ENCODE measurements at places on chromosomes 5 and 9.

DNA sequence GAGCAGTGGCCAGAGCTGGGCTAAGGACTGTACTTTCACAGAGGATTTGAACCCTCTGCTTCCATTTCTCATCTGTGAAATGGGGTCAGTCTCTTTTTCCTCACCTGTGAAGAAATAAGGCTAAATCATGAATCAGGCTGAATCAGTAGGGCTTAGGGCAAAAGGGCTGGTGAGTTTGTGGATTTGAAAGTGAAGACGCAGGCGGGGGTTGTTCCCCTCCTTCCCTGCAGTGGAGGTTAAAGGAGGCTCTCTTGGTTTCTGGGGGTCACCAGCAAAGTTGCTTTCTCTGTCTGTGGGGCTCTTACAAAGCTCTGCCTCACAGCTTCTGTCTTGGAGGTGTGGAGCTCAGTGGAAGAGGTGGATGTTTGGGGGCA is 17.6 kb upstream of the NDST1 start:
- no peak for DNase-seq

- DNase-seq, result no peak
These were observed 19.4 kb upstream of the LCP2 start for GRCh38 chr5:170316937-170317336.

DNA sequence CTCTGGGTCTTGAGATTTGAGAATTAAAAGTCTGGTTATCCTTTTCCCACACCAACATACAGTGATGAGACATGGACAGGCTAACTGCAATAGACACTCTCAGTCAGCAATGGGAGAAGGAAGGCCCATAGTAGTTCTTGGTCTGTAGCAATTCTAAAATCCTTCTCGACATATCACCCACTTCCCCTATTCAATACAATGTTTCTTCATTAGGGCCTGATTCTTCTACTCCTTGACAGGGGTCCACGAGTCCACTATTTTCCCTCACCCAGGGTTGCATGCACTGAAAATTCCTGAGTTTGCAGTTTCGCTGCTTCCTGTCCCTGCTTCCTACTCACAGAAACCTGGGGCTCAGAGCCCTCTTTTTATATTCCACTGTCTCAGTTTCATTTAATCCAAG is 402.8 kb downstream of the MAT2B start:
- DNase-seq, result no peak

GRCh38 chr5:110865400-110866094 is 126.7 kb downstream of the SLC25A46 start:
- no peak for DNase-seq

- DNase-seq, result peak; percentile 57
These were observed 135.4 kb downstream of the WDR41 start for GRCh38 chr5:77356740-77357139.

- no peak for DNase-seq
These were observed 20.0 kb upstream of the SCGB3A1 start for GRCh38 chr5:180611140-180611850.

DNA sequence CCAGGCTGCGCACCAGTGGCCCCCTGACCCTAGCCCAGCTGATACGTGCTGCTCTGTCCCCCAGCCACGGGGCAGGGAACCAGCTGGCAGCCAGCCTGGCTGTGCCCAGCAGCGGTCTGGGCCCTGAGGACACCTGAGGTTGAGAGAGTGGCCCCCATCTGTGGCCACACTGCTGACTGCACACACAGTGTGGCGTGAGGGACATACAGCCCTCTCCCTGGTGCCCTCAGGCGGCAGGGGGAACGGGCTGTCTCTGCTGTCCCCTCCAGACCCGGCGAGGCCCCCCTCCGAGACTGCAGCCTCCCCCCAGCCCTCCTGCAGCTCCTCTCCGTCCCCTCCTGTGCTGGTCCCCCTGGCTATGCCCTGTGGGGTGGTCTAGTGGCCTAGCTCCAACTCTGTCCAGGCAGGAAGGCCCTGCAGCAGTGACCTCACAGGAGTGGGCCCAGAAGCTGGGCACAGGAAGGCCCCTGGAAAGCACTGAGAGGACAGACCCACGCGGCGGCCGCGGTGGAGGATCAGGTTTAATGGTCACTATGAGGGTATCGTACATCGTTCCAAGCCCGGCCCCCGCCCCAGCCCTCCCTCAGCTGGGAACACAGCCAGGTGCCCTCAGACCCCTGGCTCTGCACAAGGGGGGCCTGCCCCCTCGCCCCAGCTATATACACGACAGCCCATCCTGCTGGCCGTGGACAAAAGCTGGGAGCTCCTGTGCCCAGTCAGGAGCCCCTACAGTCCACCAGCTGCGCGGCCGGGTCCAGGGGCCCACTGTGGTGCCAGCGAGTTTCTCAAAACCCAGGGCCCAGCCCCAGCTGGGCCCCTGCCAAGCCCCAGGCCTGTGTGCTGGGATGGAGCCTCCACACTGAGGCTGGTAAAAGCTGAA is 6.8 kb upstream of the ENTPD8 start:
- no peak for DNase-seq

GRCh38 chr9:137761032-137761431 is 116.5 kb upstream of the CACNA1B start:
- no peak for DNase-seq

DNA sequence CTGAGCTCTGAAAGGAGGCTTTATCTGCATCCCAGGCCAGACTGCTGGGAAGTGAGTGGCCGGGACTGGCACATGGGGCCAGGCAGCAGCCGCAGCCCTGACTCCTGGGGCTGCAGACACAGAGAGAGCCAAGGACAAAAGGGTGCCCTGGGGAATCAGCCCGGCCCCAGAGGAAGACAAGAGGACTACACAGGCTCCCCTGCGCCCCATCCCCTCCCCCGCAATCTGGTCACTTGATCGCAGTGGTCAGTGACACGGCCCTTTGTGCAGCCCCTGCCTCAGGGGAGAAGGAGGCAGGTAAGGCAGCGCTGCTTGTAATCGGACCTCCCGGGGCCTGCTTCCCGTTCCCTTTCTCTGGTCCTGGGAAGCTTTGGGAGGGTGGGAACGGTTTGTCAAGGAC is 55.5 kb upstream of the FUBP3 start:
- no peak for DNase-seq

DNA sequence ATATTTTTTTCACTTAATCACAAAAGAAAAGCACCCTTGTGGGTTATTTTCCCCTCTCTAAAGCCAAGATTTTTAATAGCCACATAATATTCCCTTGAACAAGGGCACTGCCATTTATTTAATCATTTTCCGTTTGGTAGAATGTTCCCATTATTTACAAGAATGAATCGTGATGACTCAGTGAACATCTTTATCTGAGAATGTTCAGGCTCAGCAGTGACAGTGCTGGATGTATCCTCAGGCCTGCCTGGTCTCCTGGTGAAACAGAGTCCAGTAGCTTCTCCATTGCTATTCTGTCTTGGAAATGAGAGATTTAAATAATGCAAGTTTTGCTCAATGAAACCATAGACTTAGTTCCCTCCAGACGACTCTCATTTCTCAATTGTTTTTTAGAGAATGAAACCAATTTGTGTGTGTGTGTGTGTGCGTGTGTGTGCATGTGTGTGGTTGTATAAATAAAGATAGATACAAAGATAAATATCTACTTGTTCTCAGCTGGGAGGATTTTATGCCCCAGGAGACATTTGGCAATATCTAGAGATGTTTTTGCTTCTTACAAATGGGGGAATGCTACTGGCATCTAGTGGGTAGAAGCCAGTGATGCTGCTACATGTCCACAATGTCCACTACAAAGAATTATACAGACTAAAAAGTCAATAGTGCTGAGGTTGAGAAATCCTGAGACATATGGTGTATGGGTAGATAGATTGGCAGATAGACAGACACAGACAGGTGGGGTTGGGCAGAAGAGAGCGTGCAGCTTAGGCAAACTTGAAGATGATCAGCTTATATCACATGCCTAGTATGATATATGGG is 55.0 kb downstream of the PAPPA start:
- no peak for DNase-seq

- no peak for DNase-seq
These were observed 25.3 kb upstream of the SLC1A3 start for GRCh38 chr5:36581070-36581469.

GRCh38 chr9:72687331-72687730 is 165.9 kb downstream of the TMC1 start:
- DNase-seq, result no peak

- DNase-seq, result no peak
These were observed 233.0 kb downstream of the CD180 start for GRCh38 chr5:66963559-66963971.

DNA sequence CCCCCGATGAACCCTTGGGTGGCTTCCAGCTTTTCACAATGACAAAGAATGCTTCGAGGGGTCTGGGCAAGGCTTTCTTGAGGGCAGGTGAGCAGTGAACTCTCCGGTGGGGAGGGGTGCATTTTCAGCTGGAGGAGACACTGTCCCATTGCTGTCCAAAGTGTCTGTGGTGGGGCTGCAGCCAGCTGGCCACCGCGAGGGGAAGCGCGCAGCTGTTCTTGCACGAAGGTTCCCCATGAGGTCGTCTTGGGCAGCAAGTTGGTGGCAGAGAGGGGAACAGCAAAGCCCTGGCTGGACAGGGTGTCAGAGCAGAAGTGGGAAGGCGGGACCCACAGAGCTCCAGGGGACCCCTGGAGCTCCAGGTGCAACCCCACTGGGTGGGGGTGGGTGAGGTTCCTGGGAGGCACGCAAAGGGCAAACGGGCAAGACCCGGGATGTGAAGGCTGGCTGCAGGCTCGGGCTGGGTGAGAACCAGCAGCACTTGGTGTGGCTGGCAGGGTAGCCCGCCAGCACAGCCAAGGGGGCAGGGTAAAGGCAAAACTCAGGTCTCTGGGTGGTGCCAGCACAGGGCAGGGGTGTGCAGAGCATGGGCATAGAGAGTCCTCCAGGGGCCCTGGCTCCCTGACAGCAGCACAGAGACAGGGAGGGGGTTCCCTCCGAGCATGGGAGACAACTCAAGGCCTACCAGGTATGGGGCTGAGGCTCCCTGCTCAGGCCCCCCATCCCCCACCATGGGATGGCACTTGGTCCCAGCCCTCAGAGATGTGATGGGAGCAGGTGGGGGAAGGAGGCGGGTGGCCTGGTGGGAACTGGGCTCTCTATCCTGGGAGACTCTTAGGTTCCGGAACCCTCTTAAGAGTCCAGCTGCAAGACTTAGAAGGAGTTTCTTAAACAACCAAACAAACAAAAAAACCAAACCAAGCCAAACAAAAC is 26.6 kb downstream of the TSPAN17 start:
- no peak for DNase-seq

- no peak for DNase-seq
These were observed 24.7 kb downstream of the WWC1 start for GRCh38 chr5:168316139-168316578.

DNA sequence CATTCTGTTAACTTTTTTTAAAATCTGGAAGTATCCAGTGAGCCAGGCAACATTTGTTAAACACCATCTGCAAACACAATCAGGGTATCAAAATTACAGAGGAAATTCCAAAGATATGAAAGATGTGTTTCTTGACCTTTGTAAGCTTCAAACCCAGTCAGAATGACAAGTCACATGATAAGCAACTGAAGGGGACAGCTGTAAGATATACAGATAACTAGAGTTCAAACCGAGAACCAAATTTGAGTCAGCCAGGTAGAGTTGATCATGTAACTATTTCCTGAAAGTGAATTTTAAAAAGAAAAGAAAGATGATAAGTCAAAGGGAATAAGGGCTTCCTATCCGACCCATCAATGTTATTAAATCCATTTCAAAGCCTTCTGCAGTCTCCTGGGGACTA is 196.2 kb downstream of the DEPDC1B start:
- no peak for DNase-seq

DNA sequence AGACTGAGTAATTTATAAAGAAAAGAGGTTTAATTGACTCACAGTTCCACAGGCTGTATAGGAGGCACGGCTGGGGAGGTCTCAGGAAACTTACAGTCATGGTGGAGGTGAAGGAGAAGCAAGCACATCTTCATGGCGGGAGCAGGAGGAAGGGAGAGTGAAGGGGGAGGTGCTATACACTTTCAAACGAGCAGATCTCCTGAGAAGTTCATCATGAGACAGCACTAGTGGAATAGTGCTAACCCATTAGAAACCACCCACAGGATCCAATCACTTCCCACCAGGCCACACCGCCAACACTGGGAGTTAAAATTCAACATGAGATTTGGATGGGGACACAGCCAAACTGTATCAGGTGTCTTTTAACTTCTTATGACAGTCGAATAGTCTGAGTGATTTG is 1459.3 kb upstream of the ACO1 start:
- no peak for DNase-seq

DNA sequence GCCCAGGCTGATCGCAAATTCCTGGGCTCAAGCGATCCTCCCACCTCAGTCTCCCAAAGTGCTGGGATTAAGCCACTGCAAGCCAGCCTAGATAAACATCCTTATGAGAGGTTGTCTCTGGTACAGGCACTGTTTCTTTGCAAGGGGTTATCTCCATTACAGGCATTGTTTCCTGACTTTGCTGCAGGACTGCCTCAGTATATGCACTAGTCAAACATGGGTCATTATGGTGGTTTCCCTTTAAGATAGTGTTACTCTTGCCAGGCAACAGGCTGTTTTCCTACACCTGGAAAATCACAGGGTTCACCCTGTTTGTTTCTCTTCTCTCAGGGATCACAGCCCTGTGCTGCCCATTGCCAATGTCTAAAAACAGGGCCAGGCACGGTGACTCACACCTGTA is 7.8 kb upstream of the CLTB start:
- DNase-seq, result no peak

DNA sequence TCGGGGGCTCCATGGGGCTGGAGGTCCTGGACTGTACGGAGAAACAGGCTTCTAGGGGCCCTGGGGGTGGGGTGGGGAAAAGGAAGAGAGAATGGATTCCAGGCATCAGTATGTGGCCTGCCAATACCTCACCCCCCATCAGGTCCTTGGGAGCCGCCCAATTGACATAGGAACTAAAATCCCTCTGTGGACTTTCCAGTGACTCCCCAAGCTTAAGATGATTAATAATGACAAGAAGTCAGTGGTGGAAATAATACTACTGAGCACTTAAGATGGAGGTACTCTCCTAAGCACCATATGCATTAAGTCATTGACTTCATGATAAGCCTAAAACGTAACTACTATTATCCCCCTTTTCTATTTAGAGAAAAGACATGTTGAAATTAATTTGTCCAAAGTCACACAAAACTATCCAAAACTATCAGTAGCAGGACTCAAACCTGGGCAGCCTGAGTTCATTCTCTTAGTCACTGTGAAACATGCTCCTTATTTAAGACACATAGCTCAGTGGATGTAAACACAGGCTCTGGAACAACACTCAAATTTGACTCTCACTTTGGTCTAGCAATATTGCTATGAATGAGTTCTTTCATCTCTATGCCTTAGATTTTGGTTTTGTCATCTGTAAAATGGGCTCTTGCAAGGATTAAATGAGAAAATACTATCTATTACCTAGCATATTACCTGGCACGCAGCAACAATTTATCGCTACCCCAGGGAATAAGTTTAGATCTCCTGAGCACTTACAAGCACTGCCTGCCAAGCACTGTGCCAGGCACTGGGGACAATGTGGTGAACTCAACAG is 9.5 kb downstream of the SPRY4 start:
- DNase-seq, result no peak

GRCh38 chr9:33374634-33375237 is 27.6 kb downstream of the AQP7 start:
- DNase-seq, result peak; percentile 36
